ENCODE measurements at places on chromosomes 6 and 20. TPM values are rescaled to one million over a fixed set of nuclear protein-coding genes. Genes with fewer than 3 reads are reported as not detected.

- H3K4me3 ChIP-seq: no peak overlapping the region
- no peak overlapping the region for H3K27ac ChIP-seq
- H3K36me3 ChIP-seq: no peaks in the 10 kb centered on the region
- no peak for DNase-seq
Observed at GRCh38 chr6:45115696-45116095, 212.4 kb upstream of the RUNX2 start.

- H3K27ac ChIP-seq: no peak overlapping the region
- no peak overlapping the region for H3K4me3 ChIP-seq
- peak; percentile 11 for DNase-seq
Observed at GRCh38 chr6:166573511-166574216, 12.8 kb downstream of the RAMACL start.

- H3K4me3 ChIP-seq: no peak overlapping the region
- H3K27me3 ChIP-seq: no peaks in the 10 kb centered on the region
- DNase-seq: no peak
- H3K36me3 ChIP-seq: no peaks in the 10 kb centered on the region
- H3K4me1 ChIP-seq: peaks cover 16% of the 10 kb centered on the region
Observed at GRCh38 chr20:56762401-56762800, 133.3 kb downstream of the TFAP2C start.

DNA sequence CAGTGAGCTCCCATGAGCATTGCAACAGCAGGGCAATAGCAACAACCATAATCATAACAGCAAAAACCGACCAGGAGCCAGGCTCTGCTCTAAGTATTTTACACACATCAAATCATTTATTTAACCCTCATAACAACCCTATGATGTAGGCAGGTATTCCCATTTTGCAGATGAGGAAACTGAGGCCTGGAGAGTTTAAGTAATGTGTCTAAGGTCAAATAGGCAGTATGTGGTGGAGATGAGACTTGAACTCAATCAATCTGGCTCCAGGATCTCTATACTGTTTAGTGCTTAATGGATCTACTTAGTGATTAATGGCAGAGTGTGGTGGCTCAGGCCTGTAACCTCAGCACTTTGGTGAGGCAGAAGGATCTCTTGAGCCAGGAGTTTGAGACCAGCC is 3.4 kb downstream of the TMEM151B start:
- H3K4me1 ChIP-seq: peaks cover 21% of the 10 kb centered on the region
- no peaks in the 10 kb centered on the region for H3K36me3 ChIP-seq
- DNase-seq: no peak
- no peak overlapping the region for H3K27ac ChIP-seq
- no peak overlapping the region for H3K4me3 ChIP-seq

GRCh38 chr6:170459451-170459850 is 93.7 kb downstream of the PSMB1 start:
- H3K4me3 ChIP-seq: no peak overlapping the region
- no peak overlapping the region for H3K27ac ChIP-seq
- no peaks in the 10 kb centered on the region for H3K27me3 ChIP-seq
- H3K4me1 ChIP-seq: peaks cover 3% of the 10 kb centered on the region
- DNase-seq: no peak

GRCh38 chr6:19835605-19836004 is 1.6 kb upstream of the ID4 start:
- H3K27me3 ChIP-seq: peaks cover 16% of the 10 kb centered on the region
- no peak overlapping the region for H3K4me3 ChIP-seq
- H3K36me3 ChIP-seq: no peaks in the 10 kb centered on the region
- no peak for DNase-seq
- H3K27ac ChIP-seq: no peak overlapping the region

DNA sequence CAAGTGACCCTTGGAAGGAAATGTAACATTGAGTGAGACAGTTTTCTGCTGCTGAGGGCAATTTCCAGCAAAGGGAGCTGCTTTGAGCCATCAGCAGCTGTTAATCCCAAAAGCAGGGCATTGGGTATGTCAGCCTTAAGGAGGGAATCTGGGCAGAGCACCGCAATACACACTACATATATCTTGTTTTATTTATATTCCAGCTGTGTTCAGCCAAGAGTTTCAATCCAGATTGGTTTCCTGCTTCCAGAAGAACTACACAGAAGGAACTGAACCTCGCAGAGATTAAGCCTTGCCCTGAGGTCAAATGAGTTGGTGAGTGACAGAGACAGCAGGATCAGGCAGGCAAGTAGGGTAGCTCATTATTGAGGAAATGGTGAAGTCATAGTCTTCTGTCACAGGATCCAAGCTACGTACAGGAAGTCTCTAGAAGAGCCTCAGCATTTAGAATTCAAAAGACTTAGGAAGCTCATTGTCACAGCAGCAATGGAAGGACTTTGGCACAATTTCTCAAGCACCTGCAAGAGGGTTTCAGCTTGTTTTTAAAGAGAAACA is 109.9 kb upstream of the HEY2 start:
- no peak overlapping the region for H3K27ac ChIP-seq
- no peaks in the 10 kb centered on the region for H3K36me3 ChIP-seq
- no peaks in the 10 kb centered on the region for H3K27me3 ChIP-seq
- H3K4me1 ChIP-seq: no peaks in the 10 kb centered on the region
- H3K4me3 ChIP-seq: no peak overlapping the region

DNA sequence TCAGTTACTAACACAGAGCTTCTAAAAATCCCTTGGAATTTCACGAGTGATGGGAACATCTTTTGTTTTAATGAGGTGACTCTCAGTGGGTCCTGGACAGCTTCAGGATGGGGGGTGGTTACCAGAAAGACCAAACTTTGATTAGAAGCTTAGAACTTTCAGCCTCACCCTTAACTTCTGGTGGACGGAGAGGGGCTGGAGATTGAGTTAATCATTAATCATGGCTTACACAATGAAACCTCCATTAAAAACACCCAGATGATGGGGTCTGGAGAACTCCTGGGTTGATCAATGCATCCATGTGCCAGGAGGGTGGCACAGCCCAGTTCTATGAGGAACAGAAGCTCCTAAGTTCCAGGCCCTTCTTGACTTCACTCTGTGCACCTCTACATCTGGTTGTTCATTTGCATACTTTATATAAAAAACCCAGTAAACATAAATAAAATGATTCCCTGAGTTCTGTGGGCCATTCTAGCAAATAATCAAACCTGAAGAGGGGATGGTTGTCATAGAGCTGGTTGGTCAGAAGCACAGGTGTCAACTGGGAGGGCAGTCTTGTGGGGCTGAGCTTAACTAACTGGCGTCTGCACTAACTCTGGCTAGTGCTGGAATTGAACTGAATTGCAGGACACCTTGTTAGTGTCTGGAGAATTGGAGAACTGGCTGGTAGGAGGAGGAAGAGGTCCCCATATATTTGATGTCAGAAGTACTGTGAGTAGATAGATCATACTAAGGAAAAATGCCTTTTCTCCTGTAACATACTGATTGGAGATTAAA is 10.3 kb downstream of the RMND1 start:
- no peaks in the 10 kb centered on the region for H3K27me3 ChIP-seq
- peaks cover 3% of the 10 kb centered on the region for H3K36me3 ChIP-seq
- H3K4me3 ChIP-seq: no peak overlapping the region
- H3K4me1 ChIP-seq: no peaks in the 10 kb centered on the region
- DNase-seq: no peak

- H3K4me1 ChIP-seq: no peaks in the 10 kb centered on the region
- H3K27ac ChIP-seq: no peak overlapping the region
- H3K4me3 ChIP-seq: no peak overlapping the region
- no peak for DNase-seq
Observed at GRCh38 chr6:52231406-52232127, 12.7 kb downstream of the IL17F start.

GRCh38 chr20:50478162-50478990 is 31.8 kb upstream of the PTPN1 start:
- no peaks in the 10 kb centered on the region for H3K27me3 ChIP-seq
- H3K4me1 ChIP-seq: no peaks in the 10 kb centered on the region
- no peak overlapping the region for H3K27ac ChIP-seq
- H3K4me3 ChIP-seq: no peak overlapping the region
- DNase-seq: peak; percentile 77
- H3K36me3 ChIP-seq: no peaks in the 10 kb centered on the region

DNA sequence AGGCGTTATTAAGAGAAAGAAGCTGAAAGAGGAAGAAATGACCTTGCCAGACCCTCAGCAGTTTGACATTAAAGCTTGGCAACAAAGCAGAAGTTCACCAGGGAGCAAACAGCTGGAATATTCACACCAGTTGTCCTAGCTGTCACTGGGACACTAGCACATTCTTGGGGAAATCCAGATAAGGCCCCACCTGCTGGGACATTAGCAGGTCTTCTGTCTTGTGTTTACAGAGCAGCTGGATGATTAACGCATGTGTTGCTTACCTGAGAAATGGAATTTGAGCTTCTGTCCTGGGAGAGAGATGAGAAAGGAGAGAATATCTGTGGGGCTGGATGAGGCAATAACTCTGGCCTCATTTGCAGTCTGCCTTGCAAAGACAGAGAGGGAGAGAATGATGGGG is 137.6 kb upstream of the RIN2 start:
- peak; percentile 10 for DNase-seq
- no peaks in the 10 kb centered on the region for H3K27me3 ChIP-seq
- no peaks in the 10 kb centered on the region for H3K36me3 ChIP-seq
- H3K4me3 ChIP-seq: no peak overlapping the region
- H3K27ac ChIP-seq: no peak overlapping the region

- H3K4me1 ChIP-seq: no peaks in the 10 kb centered on the region
- no peak overlapping the region for H3K4me3 ChIP-seq
- H3K36me3 ChIP-seq: no peaks in the 10 kb centered on the region
- H3K27ac ChIP-seq: no peak overlapping the region
- no peak for DNase-seq
- no peaks in the 10 kb centered on the region for H3K27me3 ChIP-seq
Observed at GRCh38 chr20:17466641-17467040, 64.5 kb downstream of the BFSP1 start.

DNA sequence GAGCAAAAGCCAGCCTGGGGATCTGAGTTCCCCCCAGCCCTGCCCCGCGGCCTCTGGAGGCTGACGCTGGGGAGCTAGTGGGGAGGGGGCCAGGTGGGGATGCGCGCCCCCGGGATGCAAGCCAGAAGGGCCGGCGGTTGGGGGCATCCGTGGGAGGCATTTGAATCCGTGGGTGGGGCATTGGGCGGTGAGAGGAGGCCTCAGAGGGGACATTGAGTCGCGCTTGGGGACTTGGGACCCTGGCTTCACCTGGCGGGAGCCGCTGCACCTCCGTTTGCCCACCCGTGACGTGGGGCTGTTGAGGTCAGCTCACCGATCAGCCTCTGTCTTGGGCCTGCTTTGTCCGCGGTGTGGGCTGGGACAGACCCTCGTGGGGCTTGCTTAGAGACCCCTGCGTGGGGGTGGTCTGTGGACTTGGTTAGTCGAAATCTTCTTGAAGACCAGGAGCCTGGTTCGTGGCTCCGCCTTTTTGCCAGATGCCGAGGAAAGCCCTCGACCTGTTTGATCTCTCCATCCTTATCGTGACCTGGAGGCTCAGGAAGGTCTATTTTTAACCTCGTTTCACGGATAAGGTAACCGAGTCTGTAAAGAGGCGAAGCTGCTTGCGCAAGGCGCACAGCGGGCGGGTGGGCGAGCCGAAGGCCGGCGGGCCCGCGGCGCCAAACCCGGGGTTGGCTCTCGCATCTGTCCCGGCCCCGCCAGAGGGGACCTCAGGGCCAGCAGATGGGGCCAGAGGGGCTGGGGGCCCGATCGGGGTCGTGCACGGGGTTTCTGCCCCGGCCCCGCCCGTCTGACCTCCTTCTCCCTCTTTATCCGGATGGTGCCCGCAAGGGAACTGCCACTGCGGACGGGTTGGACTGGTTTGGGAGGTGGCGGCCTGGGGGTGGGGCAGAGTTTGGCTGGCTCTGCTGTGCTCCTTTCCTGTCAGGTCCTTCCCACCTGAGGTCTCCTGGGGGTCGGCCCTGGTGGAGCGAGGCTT is 8.3 kb downstream of the FAM110A start:
- peak; percentile 53 for DNase-seq
- H3K4me1 ChIP-seq: peaks cover 4% of the 10 kb centered on the region
- peaks cover 71% of the 10 kb centered on the region for H3K27me3 ChIP-seq
- H3K36me3 ChIP-seq: no peaks in the 10 kb centered on the region

- no peaks in the 10 kb centered on the region for H3K36me3 ChIP-seq
- H3K27ac ChIP-seq: no peak overlapping the region
- DNase-seq: no peak
Observed at GRCh38 chr20:20799716-20800312, 87.4 kb upstream of the RALGAPA2 start.

- DNase-seq: peak; percentile 72
- H3K27me3 ChIP-seq: no peaks in the 10 kb centered on the region
- H3K4me3 ChIP-seq: no peak overlapping the region
- H3K4me1 ChIP-seq: no peaks in the 10 kb centered on the region
- H3K27ac ChIP-seq: no peak overlapping the region
Observed at GRCh38 chr20:44056010-44056698, 130.8 kb downstream of the JPH2 start.

DNA sequence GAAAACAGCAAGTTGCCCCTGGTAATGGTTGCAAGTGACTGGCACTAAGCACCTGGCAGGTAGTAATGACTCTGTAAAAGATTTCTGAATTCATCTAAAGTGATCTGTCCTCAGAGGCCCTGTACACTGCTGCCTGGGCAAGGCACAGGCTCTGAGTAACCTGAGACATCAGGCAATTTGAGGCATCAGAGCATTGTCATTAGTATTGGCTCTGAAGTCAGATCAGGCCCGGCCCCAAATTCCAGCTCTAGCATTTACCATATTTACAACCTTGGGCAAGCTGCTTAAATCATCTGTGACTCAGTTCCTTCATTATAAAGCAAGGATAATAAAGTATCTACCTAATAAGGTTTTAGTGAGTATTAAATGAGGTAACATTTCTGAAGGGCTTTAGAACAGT is 17.3 kb upstream of the TENT5A start:
- no peak overlapping the region for H3K27ac ChIP-seq
- H3K4me3 ChIP-seq: no peak overlapping the region
- peaks cover 6% of the 10 kb centered on the region for H3K4me1 ChIP-seq
- H3K27me3 ChIP-seq: no peaks in the 10 kb centered on the region
- DNase-seq: peak; percentile 27

DNA sequence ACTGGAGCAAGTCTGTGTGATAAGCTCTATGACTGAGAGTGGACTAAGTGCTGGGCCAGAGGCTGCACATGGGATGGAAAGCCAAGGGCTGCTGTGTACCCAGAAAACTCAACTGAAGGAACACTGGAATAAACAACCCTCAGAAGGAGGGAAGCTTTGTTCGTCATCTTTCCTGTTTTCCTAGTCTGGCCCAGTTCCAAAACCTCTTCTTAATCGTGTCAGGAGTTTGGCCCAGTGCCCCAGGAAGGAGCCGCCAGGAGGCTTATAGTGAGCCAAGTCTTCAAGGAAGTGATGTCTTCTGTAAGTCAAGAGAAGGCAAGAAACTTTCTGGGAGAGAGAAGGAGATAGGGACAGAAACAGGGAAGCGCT is 23.3 kb upstream of the TOP1 start:
- no peaks in the 10 kb centered on the region for H3K4me1 ChIP-seq
- H3K4me3 ChIP-seq: no peak overlapping the region
- no peaks in the 10 kb centered on the region for H3K27me3 ChIP-seq

- no peaks in the 10 kb centered on the region for H3K4me1 ChIP-seq
- H3K4me3 ChIP-seq: no peak overlapping the region
- no peaks in the 10 kb centered on the region for H3K27me3 ChIP-seq
- DNase-seq: no peak
Observed at GRCh38 chr20:36318166-36318565, 12.0 kb downstream of the DLGAP4 start.

The ENPP4 gene
- 13.1 TPM for total RNA-seq

The CLVS2 gene
- total RNA-seq: 1.8 TPM

The MUC22 gene
- not detected for total RNA-seq

The UBD gene
- total RNA-seq: not detected

The HEY2 gene
- 1.1 TPM for total RNA-seq
